ENCODE measurements at places on chromosomes 12 and 14.

DNA sequence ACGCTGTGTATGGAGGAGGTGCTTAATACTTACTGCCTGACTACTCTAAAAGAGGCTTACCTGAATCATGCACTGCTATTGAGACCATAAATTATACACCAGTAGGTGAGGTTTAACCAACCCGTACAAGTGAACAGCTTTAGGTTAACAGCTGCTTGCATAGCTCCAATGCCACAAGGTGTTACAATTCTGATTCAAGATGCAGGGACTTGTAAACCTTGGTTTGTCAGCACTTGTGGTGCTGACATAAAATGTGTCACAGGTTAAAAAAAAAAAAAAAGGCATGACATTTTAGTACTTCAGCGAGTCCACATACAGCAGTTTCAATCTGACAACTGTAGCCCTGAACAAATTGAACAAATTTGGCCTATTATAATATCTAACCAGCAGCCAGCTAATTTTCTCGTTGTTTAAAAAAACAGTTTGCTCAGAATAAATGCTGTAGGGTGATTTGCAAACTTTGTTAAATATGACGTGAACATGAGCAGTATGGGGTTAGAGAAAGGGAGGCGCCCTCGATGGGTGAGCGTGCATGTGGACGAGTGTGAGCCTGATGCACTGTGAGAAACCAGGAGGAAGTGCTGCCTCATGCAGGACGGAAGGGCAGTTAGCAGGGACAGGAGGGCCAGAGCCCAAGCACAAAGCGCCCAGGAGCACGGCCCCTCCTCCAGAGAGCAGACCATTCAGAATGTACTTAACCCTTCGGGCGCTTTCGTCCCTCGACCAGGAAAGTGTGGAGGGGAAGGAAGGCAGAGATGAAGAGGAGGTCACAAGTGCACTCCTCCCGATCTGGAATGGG lies 44.7 kb downstream of the TCHP start:
- no peak for DNase-seq

DNA sequence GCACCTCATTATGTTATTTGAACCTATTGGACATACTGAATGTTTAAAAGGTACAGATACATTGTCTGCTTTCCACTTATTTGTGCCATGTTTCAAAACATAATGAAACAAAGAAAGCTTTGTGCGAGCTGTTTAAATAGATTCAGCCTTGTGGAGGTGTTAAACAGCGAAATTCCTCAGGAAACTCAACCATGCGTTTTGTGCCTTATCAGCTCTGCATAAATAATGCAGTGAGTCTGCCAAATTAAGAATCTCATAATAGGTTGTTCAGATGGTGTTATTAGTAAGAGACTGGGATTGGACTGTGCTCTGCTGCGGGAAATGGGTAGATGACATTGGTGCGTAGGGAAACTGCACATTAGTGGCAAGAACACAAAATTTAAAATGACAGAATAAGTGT lies 163.7 kb upstream of the CLEC14A start:
- DNase-seq, result no peak

- no peak for DNase-seq
Observed at GRCh38 chr14:33602396-33602795, 348.5 kb downstream of the EGLN3 start.

GRCh38 chr12:132460571-132460970 lies 29.4 kb upstream of the FBRSL1 start:
- no peak for DNase-seq

- no peak for DNase-seq
Observed at GRCh38 chr14:84807673-84808072, 722.3 kb upstream of the FLRT2 start.

- DNase-seq, result no peak
Observed at GRCh38 chr12:114226241-114226928, 179.6 kb downstream of the TBX5 start.

- no peak for DNase-seq
Observed at GRCh38 chr14:58977366-58977765, 211.1 kb upstream of the DAAM1 start.

DNA sequence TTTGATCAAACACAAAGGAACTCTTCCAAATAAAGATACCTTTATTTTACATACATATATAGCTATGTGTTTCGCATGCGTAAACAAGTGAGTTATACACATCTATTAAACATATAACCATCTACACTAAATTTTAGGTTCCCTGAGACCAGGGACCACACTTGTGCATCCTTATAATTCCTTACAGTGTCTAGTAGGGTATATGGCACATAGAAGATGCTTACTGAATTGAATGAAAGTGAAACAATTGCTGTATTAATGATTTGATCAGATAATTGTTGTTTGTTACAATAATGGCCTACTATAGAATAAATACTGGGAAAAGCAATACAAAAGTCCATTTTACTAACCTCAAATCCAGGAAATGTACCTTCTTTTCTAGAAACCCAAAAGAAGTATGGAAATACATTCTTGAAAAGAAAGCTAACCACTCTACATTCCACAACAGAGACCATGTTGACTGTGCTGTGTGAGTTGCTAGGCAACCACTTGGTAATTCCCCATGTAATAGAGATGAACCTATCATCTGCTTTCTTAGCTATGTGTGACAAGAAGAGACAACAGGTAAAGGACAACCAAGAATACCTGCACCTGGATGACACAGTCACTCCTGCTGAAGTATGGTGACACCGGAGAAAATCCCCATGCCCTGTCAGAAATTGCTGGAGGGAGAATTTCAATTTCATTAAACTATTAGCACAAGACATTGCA lies 11.9 kb upstream of the CIPC start:
- DNase-seq, result no peak

DNA sequence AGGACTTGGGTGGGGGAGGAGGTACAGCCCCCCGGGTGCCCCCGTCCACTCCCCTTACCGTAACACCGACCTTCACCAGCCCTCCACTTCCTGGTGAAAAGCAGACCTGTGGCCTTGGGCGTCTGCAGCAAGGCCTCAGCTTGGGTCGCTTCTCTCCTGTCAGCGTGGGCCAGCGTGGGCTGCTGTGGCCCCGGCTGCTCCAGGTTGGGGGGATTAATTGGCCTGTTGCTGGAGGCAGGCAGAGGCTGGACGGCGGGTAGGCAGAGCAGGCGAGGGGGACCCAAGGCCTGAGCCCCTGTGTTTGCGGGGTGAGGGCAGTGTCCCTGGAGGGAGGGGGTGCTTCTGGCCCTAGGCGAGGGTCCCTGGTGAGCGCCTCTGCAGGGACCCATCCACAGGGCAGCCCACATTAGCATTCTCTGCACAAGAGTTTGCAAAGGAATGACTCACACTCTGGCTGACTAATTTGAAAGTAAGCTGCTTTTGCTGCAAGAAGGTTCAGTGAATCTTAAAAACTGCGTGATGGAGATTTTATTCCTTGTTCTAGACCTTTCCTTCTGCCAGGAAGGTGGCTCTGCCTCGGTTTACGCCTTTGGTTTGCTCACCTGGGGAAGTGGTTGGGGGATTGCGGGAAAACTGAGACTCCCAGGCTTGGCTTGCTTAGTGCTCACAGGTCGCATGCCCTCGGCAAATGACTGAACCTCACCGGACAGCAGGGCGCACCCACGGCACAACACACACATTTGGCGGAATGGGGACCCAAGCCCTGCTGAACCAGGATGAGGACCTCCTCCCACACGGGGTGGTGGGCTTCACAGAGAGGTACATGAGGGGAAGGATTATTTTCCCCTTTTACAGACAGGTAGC lies 37.9 kb upstream of the DLK1 start:
- no peak for DNase-seq

DNA sequence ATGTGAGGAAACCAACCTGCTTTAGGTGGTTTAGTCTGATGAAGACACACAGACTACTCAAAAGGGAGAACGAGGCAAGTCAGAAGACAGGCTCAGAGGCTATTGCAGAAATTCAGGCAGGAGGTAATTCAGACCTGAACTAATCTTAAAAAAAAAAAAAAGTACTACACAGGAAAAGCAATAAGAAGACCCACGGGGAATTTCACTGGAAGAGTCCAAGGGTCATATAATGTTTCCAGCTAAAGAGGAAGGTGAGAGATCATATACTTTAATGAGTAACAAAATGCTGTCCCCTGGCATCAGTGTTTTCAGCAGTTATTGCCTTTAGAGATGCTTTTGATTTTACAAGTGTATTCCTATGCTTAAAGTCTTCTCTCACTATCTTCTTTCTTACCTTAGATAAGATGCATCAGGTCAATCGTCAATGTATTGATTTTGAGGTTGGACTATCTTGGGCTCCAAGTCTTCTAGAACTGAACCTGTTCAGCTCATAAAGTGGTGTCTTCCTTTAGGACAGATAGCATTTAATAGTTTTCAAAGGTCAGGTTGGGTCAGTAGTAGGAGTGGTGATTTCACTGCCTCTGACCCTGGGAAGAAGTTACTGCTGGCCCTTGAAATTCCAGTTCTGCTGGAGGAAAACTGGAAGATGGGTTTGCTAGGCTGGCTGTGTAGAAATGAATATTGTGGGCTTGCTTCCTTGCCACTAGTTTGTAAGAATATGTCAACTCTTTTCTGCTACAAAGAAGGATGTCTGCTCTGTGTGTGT lies 60.0 kb downstream of the FAR2 start:
- no peak for DNase-seq

DNA sequence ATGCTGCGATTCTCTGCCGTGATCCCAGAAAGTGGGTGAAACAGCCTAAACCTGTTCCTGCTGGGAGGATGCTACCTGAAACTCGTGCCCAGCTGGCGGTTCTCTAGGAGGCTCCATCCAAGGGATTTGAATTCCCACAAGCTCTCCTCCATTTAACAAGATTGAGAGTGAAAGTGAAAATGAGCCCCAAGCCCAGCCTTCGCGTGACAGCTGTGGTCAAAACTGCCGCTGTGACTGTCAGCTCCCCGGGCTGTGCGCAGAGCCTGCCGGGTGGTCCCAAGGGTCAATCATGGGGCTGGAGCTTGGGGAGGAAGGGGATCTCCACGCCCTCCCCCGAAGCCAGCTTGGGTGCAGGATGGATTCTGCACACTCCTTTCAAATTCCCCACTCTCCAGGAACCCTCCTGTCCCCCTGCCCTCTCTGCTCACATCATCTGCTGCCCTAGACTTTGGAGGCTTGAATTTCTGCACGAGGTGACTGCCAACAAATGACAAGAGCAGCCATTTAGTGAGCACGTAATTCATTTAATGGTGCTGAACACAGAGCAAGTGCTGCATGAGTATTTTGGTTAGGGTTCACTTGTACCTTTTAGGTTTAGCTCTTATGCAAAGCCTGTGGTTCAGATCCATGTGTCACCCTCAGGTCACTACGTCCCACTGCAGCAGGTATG lies 5.3 kb downstream of the ASB2 start:
- peak; percentile 64 for DNase-seq

GRCh38 chr12:68189821-68190242 lies 30.3 kb upstream of the IFNG start:
- DNase-seq, result no peak

DNA sequence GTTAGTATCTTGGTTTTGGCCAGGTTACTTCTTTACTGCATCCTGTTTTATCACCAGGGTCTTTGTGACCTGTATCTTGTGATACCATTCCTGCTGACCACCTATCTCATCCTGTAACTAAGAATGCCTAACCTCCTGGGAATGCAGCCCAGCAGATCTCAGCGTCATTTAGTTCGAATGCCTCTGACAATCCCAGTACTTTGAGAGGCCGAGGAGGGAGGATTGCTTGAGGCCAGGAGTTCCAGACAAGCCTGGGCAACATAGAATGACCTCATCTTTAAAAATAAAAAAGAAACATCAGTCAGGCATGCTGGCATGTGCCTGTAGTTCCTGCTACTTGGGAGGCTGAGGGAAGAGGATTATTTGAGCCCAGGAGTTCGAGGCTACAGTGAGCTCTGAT lies 206.5 kb downstream of the SUDS3 start:
- no peak for DNase-seq

DNA sequence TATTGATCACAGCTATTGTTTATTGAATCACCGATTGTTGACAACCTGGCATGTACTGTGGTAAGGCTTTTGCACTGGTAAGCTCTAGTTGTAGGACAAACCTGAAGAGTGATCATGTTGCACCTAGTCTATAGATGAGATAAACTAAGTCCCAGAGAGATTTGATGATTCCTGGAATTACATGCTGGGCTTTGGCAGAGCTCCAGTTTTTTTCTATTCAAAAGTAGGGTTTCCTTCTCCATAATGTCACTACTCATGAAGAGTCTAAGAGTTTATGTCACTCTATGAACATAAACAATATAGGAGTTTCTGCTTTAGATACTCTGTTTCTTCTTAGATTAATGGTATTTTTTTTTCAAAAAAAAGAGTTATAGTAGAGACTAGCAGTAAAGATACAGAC lies 72.0 kb downstream of the BMP4 start:
- no peak for DNase-seq

DNA sequence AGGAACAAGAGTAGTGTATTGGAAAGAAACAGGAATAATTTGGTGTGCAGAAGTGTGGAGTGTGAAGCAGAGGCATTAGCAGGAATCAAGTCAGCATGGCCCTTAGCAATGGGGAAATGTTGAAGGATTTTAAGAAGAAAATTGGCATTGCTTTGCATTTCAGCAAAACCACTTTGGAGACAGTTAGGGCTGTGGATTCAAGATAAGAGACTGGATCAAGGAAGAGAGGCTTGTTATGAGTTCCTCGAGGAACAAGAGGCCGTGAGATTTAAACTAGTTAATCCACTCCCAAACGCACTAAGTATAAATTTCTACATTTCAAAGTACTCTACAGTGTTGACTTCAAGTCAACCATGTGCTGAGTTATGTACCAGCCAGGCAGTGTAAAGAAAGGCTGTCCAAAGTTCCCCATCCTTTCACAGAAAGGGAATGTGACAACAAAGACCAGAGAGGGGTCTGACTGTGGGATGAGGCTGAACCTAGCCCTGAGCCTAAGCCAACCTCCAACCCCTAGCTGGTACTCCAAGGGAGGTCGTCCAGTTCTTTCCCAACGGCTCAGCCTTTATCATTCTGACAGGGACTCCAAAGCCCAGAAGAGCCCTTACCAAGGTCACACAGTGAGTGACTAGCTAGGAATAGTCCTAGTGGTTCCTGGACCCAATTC lies 91.2 kb upstream of the BMP4 start:
- no peak for DNase-seq

DNA sequence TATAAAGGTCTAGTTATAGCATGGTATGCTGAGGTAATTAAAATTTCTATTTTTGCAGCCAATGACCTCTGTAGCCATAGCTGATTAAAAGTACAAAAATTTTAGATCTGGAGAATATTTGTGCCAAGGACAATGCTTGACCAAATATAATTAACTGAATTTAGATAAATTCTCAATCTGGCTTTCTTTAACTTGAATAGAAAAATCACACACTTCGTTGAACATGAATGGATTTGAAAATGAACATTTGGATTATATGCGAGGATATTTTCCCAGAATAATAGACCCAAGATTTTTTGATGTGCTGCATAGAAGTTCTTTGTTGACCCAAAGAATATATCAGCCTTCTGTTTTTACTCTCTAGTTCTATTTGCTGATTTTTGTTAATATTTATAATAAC lies 38.4 kb upstream of the G2E3 start:
- no peak for DNase-seq

- no peak for DNase-seq
Observed at GRCh38 chr12:14618983-14619382, 51.3 kb upstream of the PLBD1 start.

- no peak for DNase-seq
Observed at GRCh38 chr14:58733451-58734208, 95.9 kb downstream of the DACT1 start.

- no peak for DNase-seq
Observed at GRCh38 chr14:37589715-37590427, 5.2 kb downstream of the FOXA1 start.

- DNase-seq, result no peak
Observed at GRCh38 chr14:85461432-85462133, 68.4 kb upstream of the FLRT2 start.

All from activated CD4-positive, CD25-positive, alpha-beta regulatory T cell treated with anti-CD3 and anti-CD28 coated beads, Interleukin-2, amount 50 U/mL, for 72 hours (primary cell).